Fibroblast of skin of right biceps (primary cell): ENCODE measurements at places on chromosomes 11 and 22.

GRCh38 chr22:29994943-29995342 lies 85.3 kb upstream of the HORMAD2 start:
- peak; percentile 36 for DNase-seq

DNA sequence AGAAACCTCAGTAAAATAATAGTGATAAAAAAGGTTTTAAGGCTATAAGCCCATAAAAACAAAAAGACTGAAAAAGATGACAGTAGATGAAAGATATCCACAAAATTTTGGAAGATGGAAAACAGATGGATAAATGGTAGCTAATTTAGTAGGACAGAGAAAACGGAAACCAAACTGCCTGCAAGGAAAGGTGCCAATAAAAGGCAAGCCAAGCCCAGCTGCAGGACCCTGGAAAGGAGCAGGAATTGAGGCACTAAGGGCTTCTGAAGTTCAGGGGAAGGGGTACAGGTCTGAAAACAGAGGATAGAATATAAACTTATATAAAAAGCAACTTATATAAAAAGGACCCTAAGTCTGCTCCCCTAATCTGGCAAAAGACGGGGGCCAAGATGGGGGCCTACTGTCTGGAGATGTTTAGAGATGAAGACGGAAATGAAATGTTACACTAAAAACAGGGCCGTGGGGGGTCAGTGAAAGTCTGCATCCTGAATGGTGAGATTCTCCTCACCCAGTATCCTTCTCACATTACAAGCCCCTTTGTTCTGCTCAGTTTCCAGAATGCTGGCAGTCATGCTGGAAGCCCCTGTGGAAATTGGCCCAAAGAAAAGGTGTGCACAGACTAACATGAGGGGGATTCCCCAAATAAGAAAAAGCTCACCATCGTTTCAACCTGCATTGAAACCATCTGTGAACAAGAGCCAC lies 269.3 kb upstream of the PITPNB start:
- no peak for DNase-seq

- no peak for DNase-seq
Observed at GRCh38 chr11:72586321-72587090, 87.7 kb downstream of the PDE2A start.

DNA sequence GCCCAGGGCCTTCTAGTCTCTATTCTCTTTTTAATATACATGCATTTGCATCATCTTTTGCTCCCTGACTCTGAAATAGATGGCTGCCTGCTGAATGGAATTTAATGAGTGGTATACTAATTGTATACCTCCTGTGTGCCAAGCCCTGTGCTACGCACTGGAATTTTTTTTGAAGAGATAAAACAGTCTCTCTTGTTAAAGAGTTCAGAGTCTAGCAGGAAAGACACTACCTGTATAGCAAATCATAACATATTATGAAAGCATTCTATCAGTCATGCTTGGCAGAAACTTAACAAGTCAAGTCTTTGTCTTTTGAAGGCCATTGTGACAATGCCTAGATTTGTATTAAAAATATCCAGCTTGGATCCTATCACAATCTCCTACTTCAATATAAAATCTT lies 63.7 kb upstream of the SESN3 start:
- no peak for DNase-seq

GRCh38 chr11:95092549-95093324 lies 3.1 kb downstream of the ENDOD1 start:
- peak; percentile 73 for DNase-seq

GRCh38 chr22:45292731-45293442 lies 8.1 kb downstream of the UPK3A start:
- no peak for DNase-seq

DNA sequence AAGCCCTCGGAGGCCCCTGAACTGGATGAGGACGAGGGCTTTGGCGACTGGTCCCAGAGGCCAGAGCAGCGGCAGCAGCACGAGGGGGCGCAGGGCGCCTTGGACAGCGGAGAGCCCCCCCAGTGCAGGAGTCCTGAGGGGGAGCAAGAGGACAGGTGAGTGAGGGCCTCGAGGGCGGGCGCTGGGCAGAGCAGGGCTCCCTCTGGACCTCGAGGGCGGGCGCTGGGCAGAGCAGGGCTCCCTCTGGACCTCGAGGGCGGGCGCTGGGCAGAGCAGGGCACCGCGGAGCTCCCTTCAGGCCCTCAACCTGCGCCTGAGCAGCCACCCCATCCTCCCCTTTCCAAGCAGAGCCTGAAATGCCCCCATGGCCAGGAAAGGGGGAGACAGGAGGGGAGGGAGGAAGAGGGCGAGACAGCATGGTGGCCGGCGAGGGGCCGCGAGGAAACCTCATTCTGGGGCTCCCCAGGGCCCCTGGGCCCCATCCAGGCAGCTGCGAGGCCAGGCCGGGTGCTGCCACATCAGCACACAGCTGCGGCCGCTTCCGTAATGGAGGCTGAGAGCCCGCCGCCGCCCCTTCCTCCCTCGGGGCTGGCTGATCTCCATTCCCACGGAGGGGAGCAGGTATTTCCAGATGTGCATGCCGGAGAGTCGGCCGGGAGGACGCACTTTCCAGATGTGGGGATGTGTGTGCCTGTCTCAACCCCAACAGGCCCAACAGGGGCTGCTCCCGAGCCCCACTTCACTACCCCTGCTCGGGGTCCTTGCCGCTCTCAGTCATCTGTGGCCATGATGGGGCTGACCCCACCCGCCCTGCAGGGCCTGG lies 10.0 kb downstream of the PRR33 start:
- DNase-seq, result no peak

GRCh38 chr22:20532256-20532993 lies 25.0 kb downstream of the MED15 start:
- peak; percentile 41 for DNase-seq

- no peak for DNase-seq
Observed at GRCh38 chr22:47065756-47066615, 303.5 kb downstream of the TBC1D22A start.

DNA sequence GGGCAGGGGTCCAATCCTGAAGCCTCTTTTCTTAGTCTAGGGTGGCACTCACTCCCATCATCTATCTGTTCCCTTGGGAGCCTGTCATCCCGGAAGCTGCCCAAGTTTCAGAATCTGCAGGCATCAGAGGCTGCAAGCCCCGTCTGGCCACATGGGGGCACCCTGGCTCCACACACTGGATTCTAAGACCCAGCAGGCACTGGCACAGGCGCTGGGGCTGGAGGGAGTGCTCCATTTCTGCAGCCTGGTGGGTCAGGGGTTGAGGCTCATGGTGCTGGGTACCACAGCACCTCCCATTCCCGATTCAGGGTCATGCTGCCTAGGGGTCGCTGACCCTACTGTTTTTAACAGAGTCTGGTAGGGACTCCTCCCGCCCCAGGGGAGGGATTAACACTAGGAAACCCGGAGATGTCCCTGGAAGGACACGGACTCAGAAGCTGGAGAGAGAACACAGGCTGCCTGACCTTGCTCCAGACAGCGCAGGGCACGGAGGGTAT lies 243.9 kb upstream of the SYN3 start:
- peak; percentile 66 for DNase-seq

GRCh38 chr11:106477776-106478175 lies 400.3 kb downstream of the AASDHPPT start:
- DNase-seq, result no peak

GRCh38 chr11:2129699-2130366 lies 9.4 kb downstream of the IGF2 start:
- DNase-seq, result no peak
